M059J (cell line): ENCODE measurements at places on chromosomes 3 and 15.
A peak's percentile ranks its signal among the peaks of the same experiment; 100 is the strongest.

DNA sequence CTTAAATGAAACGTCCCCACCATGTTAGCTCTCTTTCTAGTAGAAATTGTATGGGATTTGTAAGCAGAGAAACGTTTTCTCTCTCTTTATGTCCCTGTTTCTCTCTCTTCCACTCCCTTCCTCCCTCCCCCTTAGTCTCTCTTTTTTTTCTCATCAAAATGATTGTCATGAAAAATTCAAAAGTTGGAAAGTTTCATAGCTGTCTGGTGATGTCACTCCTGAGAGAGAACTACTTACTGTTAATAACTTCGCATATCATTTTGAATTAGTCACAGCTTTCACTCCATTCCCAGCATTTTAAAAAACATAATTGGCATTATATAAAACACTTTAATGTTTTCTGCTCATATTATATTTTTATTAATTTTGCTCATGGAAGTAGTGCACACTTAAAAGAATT is 331.1 kb downstream of the C3orf38 start:
- no peak for DNase-seq

DNA sequence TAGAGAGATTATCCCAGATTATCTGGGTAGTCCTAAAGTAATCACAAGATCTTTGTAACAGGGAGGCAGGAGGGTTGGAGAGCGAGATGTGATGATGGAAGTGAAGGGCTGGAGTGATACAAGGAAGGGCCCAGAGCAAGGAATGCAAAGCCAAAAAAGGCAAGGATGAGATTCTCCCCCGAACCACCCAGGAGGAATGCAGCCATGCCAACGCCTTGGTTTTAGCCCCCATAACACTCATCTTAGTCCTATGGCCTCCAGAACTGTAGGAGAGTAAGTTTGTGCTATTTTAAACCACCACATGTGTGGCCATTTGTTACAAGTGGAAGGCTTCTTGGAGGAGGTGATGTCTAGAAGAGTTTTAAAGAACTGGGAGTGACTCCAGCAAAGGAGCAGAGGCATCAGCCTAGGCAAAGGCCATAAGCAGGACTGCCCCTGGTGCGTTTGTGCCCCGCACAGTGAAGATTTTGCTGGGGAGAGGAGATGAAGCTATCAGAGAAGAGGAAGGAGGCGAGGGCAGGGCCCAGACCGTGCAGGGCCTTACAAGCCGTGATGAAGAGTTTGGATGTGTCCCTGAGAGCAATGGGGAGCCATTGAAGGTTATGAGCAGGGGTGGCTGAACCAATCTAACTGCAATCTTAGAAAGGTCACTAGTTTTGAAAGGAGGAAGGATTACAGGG is 25.3 kb upstream of the CORO2B start:
- DNase-seq = no peak

GRCh38 chr3:171293142-171293782 is 166.9 kb downstream of the TNIK start:
- DNase-seq = no peak

DNA sequence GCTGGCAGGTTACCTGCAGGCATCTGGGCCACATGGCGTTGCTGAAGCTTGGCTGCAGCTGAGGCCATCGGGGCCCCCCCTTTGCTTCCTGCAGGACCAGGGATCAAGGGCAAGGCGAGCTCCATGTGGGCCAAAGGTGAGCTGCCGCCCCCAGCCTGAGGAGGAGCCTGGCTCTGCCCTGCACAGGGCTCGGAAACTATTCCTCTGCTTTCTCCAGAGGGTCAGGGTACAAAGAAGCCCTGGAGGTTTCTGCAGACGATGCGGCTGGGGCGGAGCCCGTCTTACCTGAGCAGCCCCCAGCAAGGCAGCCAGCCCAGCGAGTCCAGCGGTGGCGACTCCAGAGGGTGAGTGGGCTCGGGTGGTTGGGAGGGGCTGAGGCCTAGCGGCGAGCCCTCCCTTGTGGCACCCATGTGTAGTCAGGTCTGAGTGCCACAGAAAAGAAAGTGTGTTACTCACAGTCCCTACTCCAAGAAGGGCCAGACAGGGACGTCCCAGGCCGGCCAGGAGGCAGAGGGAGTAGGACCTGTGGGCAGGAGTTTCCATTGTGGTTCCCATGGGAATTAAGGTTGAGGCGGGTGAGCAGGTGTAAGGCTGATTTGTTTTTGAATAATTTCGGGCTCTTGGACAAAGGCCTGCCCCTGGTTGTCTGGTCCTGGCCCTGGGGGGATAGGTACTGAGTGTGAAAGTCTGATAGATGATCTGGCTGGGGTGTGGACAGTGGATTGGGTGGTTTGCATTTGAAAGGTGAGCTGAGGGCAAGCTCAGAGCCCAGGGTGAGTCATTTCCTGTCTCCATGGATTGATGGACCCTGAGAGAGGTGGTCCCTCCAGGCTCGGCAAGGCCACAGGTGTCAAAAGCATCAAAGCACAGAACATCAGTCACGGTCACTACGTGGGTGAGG is 25.4 kb downstream of the CFAP100 start:
- DNase-seq = peak; percentile 43

DNA sequence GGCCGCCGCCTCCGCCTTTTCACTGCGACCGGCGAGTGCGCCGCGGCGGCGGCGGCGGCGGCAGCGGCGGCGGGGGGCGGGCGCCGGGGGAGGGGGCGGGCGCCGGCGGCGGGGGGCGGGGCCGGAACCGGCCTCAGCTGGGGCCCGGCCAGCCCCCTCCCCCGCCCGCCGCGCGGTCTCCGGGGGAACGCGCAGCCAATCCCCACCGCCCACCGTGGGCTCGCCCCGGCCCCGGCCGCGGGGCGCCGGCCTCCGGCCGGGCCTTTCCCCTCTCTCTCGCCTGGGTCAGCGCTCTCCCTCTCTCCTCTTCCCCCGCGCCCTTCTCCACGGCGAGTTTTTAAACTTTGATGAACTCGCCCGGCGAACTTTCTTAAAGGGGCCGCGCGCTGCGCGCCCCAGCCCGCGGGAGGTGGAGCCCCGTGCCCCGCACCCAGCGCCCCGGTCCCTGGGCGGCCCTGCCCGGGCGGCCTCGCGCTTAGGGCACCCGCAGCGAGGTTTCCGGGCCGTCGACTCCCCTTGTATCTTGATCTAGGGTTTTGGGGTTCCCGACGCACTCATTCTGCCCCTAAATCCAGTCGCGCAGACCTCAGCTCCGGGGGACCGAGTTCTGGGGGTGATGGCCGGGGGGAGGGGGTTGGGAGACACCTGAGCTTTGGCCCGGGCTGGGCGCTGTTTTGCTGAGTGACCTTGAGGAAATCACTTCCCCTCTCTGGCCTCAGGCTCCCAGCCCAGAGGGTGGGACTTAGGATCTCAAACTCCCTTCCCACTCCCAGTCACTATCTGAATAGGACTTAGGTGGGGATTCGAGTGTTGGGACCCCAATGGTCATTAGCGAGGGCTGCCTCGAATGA is at the start of gene RBPMS2:
RBPMS2 (minus strand) TSS at position 39 of the 851 bp plus-strand sequence. CDS start 270 bp downstream, outside the sequence.
- peak; percentile 33 for DNase-seq
